NCI-H187 treated with DMSO at 0.1 percent for 48 hours (cell line): ENCODE measurements at places on chromosomes 2 and 18.

DNA sequence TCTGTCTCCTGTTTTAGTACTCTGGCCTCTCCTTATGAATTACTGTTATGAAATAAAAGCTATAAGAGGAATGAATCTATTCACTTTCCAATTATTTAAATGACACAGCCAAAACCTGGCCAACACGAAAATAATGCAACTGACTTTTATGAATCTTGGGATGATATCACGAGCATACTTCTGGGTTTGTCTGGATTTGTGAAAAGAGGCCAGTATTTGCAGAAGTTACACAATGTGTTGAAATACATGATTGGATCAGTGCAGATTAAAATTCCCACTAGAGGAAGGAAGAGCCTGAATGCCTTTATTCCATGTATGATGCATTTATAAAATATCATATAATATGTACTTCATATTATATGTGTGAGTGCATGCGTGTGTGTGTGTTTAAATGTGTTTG lies 418.2 kb downstream of the GRB14 start:
- DNase-seq, result no peak

GRCh38 chr2:96623116-96623515 lies 15.0 kb downstream of the KANSL3 start:
- DNase-seq, result no peak

DNA sequence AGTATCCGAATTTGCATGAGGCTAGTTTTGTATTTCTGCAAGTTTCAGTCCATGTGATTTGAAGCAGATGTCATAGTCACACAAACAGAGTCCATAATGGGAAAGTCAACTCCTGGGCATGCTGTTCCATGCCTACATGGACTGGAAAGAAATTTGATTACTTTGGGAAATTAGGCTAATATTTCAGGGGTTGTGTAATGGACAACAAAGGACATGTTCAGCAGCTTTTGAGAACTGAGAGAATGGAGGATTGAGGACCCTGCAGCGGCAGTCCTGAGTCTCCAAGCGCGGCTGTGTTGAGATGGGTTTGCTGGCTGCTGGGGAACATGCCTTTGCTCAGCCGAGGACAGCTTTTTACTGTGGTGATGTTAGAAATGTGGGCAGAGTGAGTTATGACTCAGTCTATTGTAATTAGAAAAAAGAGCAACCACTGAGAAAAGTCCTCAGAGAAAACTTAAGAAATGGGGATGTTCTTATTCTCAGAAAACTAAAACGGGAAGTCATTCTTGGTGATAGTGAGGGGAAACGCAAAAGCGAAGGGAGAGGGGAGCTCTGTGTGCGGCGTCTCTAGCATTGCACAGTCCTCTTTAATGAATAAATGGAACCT lies 149.2 kb downstream of the FAM210A start:
- no peak for DNase-seq

- no peak for DNase-seq
Observed at GRCh38 chr2:160538559-160539355, 45.1 kb upstream of the RBMS1 start.

- no peak for DNase-seq
Observed at GRCh38 chr2:240557101-240557751, 562 bp downstream of the ANKMY1 start.

- no peak for DNase-seq
Observed at GRCh38 chr2:59112258-59112657, 871.1 kb upstream of the FANCL start.
